IMR-90 (cell line): ENCODE measurements at places on chromosomes 16 and 17.

DNA sequence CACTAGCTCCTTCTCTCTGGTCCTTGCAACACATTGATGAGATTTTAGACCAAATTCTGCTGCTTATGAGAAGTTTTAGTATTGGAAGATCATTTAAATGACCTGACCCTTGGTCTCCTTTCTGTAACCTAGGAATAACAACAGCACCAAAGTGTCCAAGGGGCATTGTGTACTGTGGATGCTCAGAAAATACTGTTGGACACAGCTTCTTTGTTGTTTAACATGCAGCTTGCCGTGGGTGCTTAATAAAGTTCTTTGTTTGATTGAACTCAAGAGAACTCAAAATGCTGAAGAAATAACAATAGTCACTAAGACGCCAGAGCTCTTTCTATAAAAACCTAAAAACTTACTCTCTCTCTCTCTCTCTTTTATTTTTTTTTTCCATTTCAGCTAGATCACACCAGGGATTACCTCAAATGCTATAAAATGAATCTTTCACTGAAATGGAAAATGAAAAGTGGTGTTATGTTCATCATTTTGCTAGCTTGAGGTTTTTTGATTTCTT lies 548.9 kb upstream of the CDH8 start:
- DNase-seq = no peak

GRCh38 chr17:78933025-78933958 lies 8.1 kb upstream of the TIMP2 start:
- DNase-seq = peak; percentile 99

DNA sequence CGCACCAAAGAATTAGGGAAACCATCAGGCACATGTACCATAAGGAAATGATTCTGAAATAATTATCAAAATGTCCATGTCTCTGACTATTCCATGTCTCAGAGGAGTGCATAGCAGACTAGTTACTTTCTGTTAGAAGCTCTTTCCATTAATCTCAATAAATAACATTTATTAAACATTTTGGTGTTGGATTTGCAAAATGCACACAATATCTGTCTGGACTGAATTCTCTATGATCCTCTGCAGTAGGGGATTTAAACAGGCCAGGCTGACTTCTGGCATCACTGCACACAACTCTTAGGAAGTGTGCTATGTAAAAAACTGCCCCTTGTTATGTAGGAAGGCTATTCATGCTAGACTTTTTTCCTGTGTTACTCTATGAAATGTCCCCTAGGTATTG lies 283.3 kb upstream of the CDH5 start:
- DNase-seq = no peak

GRCh38 chr17:82272495-82273326 lies 789 bp downstream of the CSNK1D start:
- DNase-seq = no peak

GRCh38 chr17:70128727-70129238 lies 40.5 kb upstream of the KCNJ2 start:
- DNase-seq = no peak

DNA sequence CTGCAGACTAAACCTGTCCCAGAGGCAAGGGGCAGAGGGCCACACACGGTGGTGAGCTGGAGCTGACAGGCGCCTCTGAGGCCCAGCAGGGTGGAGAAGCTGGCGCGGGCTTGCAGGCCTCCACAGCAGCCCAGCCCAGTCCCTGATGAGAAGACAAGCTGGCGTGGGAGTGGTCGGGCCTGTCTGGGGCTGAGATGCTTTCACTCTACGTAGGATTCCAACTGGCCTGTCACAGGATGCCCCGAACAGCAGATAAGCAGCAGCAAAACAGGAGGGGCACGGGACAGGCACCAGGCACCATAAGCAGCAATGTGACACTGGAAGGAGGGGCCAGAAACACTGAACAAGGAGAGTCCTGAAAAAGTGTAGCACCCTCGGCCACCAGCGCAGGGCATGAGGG lies 40.1 kb downstream of the PEMT start:
- no peak for DNase-seq

- DNase-seq = no peak
Observed at GRCh38 chr16:12294471-12294870, 317.9 kb downstream of the SNX29 start.

GRCh38 chr16:51003850-51004566 lies 147.1 kb downstream of the SALL1 start:
- no peak for DNase-seq

DNA sequence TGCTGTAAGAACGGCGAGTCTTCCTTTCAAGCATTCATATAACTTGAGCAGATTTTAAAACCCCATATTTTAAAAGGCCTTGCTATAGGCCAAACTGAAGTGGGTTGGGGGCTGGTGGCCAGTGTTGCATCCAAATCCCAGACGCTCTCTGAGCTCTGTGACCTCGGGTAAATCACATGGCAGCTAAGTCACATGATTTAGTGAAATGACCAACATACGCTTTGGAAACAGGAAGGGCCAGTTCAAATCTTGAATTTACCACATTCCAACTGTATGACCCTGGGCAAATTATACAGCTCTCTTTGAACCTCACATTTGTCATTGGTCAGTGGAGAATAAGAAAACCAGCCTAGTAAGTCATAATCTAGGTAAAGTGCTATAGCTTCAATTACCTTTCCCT lies 519.3 kb downstream of the HAPSTR1 start:
- DNase-seq = no peak

GRCh38 chr17:9298135-9298534 lies 276.8 kb downstream of the NTN1 start:
- DNase-seq = no peak

GRCh38 chr16:11202260-11203091 lies 53.5 kb downstream of the SOCS1 start:
- peak; percentile 65 for DNase-seq

DNA sequence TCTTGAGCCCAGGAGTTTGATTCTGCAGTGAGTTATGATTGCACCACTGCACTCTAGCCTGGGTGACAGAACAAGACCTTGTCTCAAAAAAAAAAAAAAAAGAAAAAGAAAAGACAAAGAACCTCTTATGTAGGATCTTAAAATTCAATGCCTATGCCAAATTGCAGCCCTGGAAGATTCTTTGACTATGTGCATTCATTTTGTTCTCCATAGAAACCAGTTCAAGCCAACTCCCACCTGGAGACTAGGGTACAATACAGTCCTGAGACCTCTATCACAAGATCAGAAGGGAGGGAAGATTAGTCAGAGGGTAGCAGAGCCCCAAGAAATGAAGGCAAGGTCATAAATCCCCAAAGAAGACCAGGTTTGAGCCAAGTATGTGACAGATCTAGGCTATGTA lies 90.6 kb upstream of the HAS3 start:
- DNase-seq = no peak

DNA sequence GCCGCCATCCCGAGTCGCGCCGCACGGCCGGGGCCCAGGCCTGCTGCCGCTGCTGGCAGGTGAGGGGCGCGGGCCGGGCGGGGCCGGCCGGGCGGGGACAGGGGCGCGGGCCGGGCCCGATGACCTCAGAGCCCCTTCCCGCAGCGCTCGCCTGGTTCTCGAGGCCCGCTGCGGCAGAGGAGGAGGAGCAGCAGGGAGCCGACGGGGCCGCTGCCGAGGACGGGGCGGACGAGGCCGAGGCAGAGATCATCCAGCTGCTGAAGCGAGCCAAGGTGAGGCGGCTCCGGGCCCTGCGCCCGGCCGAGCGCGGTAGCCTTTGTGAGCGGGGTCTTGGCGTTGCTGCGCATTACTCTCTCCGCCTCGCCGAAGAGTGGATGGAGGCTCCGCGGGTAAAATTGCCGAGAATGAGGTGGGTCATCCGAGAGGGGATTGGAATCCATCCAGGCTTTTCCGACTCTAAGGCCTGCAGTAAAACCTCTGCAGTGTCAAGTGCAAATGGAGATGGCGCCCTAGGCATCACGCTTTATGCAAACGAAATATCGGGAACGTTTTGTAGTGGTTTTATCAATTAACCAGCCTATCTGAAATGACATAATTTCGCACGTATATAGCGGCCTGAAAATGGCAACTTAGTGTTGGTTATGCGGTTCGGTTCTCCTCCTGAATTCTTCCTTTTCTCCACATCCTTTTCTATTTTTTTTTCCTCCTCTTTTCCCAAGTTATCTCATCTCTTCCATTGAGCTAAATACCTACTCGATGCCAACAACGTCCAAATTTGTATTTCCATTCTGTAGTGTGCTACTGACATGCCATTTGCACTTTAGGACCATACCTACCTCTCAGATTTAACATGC lies 577 bp downstream of the TTC19 start:
- DNase-seq = peak; percentile 22

- DNase-seq = peak; percentile 87
Observed at GRCh38 chr17:51046514-51047384, 73.9 kb downstream of the SPAG9 start.

DNA sequence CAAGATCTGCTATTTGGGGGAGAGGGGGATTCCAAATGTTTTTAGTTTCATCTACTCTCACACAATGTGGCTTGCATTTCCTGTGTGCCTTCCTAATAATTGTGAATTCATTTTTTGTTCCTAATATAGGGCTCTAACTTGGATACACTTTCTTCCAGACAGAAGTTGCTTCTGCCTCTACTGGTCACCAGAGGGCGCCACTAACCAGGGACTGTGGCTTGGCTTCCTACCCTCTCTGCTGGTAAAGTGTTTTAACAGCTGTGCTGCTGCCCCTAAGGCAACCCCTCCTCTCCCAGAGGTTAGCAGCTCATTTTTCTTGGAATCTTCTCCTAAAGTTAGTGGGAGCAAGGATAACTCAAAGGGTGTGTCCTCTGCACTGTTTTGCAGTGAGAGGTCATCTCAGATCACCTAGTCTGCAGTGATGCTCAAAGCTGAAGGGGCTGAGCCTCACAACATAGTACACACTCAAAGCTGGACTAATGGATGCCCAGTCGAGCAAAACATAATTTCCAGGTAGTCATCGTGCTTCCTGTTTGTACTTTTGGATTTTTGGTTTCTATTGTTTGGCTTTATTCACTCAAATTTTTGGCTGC lies 5.0 kb upstream of the PRSS54 start:
- peak; percentile 5 for DNase-seq
